Cardiac fibroblast (primary cell): ENCODE measurements at places on chromosomes 1 and 21.

DNA sequence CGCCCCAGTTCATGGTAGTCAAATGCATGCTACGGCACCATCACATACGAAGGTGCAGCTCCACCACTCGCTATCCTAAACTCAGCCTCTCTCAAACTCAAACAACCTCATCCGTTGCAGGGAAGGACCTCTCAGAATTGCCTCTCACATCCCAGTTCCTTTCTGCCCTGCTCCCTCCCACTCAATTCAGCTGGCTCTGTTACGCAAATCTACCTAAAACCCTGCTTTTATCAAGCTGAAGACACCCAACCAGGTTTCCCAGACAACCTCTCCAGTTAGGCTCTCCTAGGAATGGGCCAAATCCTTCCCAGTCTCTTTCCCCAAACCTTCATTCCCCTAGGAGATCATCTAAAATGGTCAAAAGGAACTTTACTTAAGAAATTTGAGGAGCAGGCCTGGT lies 62.9 kb downstream of the CLSTN1 start:
- DNase-seq: no peak

DNA sequence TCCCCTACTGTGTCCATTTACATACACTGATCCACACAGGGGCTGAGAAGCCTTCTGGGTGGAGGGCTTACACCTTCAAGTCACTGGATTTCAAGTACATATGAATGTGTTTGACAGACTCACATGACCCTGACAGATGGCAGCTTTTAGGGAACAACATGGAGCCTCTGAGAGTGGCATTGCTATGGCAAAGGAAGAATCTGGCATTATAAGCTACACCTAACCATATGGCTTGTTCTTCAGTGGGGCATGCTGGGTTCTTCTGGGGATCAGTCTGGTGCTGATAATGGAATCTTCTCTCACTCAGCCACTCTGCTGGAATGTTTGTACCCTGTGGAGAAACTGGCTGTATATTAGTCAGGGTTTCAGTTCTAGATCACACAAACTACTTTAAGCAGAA lies 68.5 kb upstream of the PDE4B start:
- no peak for DNase-seq

- DNase-seq: peak; percentile 53
Observed at GRCh38 chr1:240092301-240093119, 827 bp downstream of the FMN2 start.

DNA sequence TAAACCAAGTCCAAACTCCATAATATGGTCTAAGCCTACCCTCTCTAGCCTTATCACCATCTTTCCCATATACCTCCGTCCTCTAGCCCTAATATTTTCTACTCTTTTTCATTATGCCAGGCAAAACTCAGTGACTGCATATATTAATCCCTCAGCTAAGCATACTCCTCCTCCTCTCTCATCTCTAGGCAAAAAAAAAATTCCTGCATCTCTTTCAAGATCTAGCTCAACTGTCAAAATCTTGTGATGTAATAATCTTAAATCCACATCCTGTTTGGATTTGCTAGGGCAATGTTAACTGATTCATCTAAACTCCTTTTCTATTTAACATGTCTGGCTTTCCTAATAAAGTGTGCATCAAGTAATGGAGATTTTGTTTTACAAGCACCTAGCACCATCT lies 20.4 kb downstream of the PRPF38A start:
- no peak for DNase-seq

DNA sequence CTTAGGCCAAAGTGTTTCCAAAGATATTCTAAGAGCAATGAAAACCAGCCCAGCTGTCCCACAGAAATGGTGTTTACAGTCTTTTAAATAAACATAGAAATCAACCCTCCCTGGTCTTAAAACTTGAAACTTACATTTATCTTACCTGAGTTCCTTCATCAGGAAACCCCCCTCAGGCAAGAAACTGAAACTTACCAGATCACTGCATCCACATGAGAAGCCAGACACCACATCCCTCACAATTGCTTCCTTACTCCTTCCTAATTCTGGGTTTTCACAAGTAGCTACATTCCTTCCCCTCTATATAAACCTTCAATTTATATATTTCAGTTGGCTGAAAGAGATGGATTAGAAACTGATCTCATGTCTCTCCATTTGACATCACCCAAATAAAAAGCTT lies 563.0 kb upstream of the CHRM3 start:
- no peak for DNase-seq

GRCh38 chr1:202951437-202951836 lies 6.7 kb downstream of the ADIPOR1 start:
- peak; percentile 24 for DNase-seq

GRCh38 chr1:7315946-7316345 lies 455.1 kb upstream of the VAMP3 start:
- no peak for DNase-seq

GRCh38 chr1:167541610-167542009 lies 12.0 kb downstream of the CREG1 start:
- DNase-seq: peak; percentile 32

- no peak for DNase-seq
Observed at GRCh38 chr1:94115900-94116436, 5.0 kb downstream of the ABCA4 start.
